COR-L47 (cell line): ENCODE measurements at places on chromosomes 5 and 9.
A peak's percentile ranks its signal among the peaks of the same experiment; 100 is the strongest.

GRCh38 chr9:109417054-109417453 is 81.1 kb downstream of the PTPN3 start:
- no peak for DNase-seq

DNA sequence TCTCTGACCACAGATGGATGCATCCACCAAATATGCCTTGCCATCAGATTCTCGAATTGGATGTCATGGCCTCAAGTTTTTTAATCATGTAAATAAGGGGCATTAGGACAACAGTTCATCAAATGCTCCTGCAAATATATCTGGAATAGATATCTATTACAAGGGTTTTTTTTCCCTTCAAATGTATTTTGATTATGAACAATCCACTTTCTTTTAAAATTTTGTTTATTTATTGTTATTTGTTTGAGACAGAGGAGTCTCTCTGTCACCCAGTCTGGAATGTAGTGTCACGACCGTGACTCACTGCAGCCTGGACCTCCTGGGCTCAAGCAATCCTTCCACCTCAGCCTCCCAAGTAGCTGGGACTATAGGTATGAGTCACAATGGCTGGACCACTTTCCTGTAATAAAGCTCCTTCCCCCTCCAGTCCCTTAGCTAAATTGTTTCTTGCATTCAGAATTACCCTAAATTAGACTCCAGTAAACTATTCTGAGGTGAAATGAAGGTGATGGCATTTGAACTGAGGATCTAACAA is 1412.1 kb downstream of the EFNA5 start:
- no peak for DNase-seq

- DNase-seq, result no peak
These were observed 131.8 kb upstream of the DAP start for GRCh38 chr5:10892911-10893215.

DNA sequence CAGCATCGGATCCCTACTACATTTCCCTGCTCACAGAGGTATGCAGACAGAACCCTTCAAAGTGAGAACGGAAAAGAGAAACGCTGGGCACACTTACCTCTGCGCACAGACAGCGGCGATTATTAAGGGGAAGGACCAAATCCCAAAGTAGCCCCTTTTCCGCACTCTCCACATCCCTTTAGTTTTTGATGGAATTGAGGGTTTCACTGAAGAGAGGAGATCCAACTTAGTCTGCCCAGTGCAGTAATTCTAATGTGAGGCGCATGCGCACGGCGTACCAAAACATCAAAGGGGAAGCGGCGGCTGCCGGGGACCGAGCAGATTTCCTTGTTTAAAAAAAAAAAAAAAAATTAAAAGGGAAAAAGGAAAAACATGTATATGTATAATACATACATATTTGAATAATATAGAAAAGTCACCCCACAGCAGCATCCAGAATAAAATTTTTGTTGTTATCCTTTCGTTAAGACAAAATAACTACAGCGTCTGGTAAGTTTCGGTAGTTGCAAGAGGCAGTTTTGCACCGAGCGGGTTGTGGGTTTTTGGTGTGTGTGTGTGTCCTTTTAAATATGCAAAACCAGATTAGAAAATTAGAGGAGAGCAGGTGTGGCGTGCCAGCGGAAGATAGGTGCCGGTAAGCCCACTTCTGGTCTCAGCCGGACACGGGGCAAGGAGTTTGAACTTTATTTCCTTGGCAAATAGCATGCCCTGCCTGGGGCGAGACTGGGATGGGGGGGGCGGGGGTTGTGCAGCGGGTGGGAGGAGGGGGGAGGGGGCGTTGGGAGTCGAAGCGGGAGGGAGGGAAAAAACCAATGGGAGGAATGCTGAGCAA is at the start of gene GABRB2:
Gene GABRB2, minus strand, starts transcription at position 256 of the 832 bp plus-strand sequence. Its CDS starts 82 bp downstream, at position 174.
- peak; percentile 35 for DNase-seq

DNA sequence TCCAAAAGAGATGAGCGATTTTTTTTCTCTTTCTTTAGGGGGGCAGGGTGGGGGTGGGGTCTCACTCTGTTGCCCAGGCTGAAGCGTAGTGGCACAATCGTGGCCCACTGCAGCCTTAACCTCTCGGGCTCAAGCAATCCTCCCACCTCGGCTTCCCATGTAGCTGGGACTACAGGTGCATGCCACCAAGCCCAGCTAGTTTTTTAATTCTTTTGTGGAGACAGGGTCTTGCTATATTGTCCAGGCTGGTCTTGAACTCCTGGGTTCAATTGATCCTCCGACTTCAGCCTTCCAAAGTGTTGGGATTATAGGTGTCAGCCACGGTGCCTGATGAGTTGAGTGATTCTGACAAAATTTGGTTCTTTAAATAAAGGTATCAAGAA is 127.0 kb downstream of the ARRDC3 start:
- DNase-seq, result no peak

DNA sequence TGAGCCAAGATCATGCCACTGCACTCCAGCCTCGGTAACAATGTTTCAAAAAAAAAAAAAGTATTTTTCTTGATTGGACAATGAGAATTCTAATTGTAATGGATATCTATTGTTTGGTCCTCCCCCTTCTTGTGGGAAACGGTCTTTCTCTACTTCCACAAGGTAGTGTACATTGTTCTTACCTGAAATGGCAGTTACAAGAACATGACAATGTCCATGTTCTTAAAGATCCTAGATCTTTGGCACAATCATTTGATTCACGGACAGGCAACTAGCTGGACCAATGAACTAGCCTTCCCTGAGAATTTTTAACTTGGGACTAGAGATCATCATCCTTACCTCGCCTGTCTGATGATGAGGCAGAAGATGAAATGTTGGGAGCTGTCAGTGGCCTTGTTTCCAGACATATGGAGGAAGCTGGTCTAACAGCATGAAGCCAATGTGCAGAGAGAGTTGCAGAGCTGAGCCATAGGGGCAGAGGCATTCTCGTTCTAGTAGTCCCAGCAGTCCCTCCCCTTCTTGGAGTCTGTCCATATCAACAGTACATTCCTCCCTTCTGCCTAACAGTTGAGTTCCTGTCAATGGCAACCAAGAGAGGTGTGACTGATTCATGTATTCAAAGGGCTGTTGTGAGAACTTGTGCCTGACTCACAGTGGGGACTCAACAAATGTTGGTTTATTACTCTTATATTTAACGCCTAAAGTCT is 2.1 kb upstream of the MARCHF6 start:
- no peak for DNase-seq

DNA sequence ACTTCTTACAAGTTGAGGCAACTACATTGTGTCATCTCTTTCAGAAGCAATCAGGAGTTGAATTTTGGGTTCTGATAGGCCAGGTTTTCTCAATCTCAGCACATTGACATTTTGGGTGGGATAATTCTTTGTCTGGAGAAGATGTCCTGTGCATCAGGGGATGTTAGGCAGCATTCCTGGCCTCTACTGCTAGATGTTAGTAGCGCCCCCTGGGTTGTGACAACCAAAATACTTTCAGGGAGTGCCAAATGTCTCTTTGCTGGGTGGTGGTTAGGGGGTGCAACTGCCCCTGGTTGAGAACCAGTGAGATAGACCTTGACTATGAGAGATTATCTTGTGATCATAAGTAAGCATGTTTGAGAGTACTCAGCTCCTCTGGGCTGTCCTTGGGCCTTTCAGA is 164.3 kb upstream of the KLF9 start:
- no peak for DNase-seq

DNA sequence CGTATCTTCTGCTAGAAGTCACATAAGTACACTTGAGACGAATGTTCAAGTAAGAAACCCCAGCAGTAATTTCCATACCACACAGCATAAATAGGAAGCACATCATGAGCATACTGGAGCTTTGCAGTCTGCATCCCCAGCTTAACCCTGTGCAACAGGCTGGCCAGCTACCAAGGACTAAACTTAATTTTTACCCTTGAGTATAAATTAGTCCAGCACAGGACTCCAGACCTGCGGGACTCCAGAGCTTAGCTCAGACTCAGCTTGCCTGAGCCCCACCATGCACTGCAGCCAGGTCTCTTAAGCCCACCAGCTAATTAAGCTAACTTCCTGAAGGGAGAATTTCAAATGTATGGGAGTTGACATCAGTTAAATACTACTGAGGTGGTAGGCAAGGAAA is 491.0 kb downstream of the ARHGEF28 start:
- DNase-seq, result no peak

GRCh38 chr5:79872291-79872690 is 118.8 kb downstream of the MTX3 start:
- DNase-seq, result no peak

DNA sequence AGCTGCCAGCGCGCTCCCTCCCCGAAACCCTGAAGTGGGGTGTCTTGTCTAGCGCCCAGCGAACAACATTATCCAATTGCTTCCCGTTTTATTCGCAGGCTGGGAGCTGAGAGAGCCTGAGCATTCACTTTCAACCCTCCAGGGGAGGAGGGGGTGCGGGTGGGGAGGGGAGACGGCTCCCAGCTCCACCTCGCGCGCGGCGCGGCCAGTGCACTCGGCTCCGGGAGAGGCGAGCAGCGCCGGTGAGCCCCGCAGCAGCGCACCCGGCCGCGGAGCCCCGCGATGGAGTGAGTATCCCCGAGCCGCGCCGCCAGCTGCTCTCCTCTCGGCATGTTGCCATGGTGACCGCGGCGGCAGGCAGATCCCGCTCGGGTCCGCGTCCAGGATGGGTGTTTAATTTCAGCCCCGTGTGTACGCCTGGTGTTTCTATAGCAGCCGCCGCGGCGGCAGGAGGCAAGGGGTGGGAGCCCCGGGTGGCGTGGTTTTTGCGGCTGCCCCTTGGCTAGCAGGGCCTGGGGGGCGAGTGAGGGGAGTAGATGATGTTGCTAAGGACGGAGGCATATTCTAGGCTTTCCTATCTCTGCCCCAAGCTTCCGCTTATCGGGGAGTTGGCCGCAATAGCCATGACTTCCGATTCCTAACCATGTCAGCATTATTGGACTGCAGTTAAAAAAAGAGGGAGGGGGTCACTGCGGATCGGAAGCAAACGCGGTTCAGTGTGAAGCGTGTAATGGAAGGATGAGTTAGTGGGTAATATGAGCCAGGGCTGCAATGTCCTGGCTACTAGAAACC is 139.2 kb upstream of the PALM2AKAP2 start:
- peak; percentile 82 for DNase-seq

GRCh38 chr5:178384816-178385495 is 152.4 kb upstream of the PHYKPL start:
- DNase-seq, result no peak

DNA sequence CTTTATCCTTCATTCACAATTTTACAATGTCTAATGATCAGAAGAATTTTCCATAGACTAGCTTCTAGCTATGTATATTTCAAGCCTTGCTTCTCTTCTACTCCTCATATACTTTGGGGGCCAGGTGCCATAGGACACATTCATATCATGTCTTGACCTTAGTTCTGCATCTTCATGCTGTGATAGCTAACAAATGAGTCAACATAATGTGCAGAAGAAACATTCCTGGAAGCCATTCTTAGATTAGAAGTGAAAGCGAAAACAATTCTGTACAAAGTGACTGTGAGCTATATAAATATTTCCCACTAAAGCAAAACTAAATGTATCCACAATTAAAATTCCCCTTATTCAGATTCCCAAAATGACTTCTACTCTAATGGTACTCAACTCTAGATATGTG is 320.2 kb upstream of the NREP start:
- DNase-seq, result no peak

- no peak for DNase-seq
These were observed 92.3 kb upstream of the PTGER4 start for GRCh38 chr5:40587376-40587775.

DNA sequence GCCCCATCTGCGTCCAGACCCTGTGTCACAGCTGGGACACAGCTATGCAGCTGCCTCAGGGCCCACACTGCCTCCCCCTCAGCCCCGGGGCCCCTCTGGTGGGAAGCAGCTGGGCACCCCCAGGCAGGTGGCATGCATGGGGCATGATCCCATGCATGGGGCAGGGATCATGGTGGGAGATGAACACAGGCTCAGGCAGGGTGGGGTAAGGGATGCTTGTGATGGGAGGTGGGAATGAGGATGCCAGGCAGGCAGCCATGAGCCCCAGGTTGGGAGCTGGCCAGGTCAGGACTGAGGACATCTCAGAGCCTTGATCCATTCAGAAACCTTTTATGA is 19.7 kb downstream of the EEIG1 start:
- no peak for DNase-seq

DNA sequence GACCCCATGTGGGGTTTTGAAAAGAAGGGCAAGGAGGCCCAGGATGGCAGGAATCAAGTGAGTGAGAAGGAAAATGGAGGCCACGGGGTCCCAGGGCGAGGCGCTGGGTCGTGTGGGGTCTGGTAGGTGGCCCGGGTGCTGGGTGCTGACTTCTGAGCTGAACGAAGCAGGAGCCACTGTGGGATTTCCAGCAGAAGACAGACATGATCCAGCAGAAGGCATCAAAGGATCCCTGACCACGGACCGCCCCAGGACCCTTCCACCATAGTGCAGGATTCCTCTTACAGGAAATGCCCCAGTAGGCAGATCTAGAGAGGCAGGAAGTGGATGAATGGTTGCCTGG is 106.7 kb downstream of the ADAMTS2 start:
- DNase-seq, result no peak

- DNase-seq, result no peak
These were observed 58.6 kb downstream of the PUM3 start for GRCh38 chr9:2785060-2785950.

- no peak for DNase-seq
These were observed 277.5 kb downstream of the PBX3 start for GRCh38 chr9:126024581-126025230.

GRCh38 chr5:95020345-95020744 is 264.5 kb downstream of the MCTP1 start:
- no peak for DNase-seq

DNA sequence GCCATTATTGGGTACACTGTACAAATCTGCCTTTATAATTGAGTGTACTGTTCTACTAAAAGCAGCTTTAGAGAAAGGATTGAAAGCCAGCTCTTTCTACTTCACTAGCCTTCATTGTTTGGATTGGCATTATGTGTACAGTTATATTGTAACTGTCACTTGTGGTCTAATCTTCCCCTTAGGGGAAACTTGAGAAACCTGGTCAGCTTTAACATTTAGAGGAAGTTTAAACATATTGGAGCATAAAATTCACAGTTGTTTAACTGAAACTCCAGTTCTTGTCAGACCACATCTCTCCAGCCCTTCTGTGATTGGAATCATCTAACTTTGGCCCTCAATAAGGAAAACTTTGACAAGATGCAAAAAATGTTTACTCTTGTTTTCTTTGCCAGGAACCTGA is 24.6 kb downstream of the PIK3R1 start:
- no peak for DNase-seq

- no peak for DNase-seq
These were observed 68.1 kb downstream of the FBN2 start for GRCh38 chr5:128469912-128470311.

- DNase-seq, result no peak
These were observed 49.0 kb upstream of the ABL1 start for GRCh38 chr9:130785940-130786508.

- peak; percentile 34 for DNase-seq
These were observed 112.5 kb downstream of the HAPLN1 start for GRCh38 chr5:83608122-83608521.

- no peak for DNase-seq
These were observed 42.3 kb downstream of the MARCHF3 start for GRCh38 chr5:126988021-126988569.

DNA sequence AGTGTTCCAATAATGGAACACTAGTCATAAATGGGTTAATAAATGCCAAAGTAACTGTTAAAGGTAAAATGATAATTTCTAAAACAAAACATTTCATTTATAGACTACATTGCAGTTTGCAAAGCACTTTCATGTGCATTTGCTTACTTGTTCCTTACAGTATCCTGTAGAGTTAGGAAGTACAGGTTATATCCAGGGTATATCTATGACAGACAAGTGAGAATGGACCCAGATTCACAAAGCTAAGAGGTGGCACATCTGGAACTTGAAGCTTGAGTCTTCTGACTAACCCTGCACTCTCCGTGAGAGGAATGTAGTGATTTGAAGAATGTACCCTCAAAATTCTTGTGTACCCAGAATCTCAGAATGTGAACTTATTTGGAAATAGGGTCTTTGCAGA is 121.4 kb downstream of the FER start:
- no peak for DNase-seq

- DNase-seq, result no peak
These were observed 2.6 kb upstream of the FREM1 start for GRCh38 chr9:14912859-14913258.
